ENCODE measurements at places on chromosomes 6 and 20. TPM values are rescaled to one million over a fixed set of nuclear protein-coding genes. Genes with fewer than 3 reads are reported as not detected.

Gene UBE2C
- 229 TPM for total RNA-seq

- ATAC-seq = peak; percentile 3
Measured at GRCh38 chr6:33279971-33280511, 3.1 kb downstream of the B3GALT4 start.

- peak; percentile 92 for ATAC-seq
Measured at GRCh38 chr20:59515013-59515905, 89.1 kb upstream of the PHACTR3 start.

Gene RIPOR3
- total RNA-seq = 3.9 TPM

Gene PRSS35
- 4.4 TPM for total RNA-seq

Gene BCAS1
- 1.2 TPM for total RNA-seq

GRCh38 chr20:22248051-22248667 is 336.2 kb downstream of the FOXA2 start:
- ATAC-seq = no peak

DNA sequence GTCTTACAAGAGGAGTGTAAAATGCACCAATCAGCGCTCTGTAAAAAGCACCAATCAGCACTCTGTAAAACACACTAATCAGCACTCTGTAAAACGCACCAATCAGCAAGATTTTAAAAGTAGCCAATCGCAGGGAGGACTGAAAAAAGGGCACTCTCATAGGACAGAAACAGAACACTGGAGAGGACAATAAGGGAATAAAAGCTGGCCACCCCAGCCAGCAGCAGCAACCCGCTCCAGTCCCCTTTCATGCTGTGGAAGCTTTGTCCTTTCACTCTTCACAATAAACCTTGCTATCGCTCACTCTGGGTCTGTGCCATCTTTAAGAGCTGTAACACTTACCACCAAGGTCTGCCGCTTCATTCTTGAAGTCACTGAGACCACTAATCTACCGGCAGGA is 1.7 kb upstream of the AIG1 start:
- ATAC-seq = no peak

GRCh38 chr6:11224252-11224965 is 8.1 kb downstream of the NEDD9 start:
- ATAC-seq = no peak

- ATAC-seq = no peak
Measured at GRCh38 chr6:131900231-131900630, 50.9 kb downstream of the CCN2 start.

DNA sequence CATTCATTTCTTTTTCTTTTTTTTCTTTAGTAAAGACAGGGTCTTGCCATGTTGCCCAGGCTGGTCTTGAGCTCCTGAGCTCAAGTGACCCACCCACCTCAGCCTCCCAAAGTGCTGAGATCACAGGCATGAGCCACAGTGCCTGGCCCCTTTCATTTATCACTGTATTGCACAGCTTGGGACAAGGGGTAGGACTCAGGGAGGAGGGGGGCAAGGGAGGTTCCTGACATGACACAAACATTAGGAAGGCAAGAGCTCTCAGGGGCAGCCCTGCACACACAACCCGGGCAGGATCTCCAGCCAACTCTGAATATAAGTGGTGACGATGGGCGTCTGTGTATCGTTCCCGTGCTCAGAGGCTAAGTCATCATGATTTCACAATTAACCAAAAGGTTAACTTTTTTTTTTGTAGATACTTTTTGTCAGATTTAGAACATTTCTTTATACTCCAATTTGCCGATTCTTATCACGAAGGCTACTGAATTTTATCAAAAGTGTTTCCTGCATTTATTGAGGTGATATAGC is 19.9 kb downstream of the SLC2A4RG start:
- ATAC-seq = no peak

Gene CDC5L
- 27.6 TPM for total RNA-seq

DNA sequence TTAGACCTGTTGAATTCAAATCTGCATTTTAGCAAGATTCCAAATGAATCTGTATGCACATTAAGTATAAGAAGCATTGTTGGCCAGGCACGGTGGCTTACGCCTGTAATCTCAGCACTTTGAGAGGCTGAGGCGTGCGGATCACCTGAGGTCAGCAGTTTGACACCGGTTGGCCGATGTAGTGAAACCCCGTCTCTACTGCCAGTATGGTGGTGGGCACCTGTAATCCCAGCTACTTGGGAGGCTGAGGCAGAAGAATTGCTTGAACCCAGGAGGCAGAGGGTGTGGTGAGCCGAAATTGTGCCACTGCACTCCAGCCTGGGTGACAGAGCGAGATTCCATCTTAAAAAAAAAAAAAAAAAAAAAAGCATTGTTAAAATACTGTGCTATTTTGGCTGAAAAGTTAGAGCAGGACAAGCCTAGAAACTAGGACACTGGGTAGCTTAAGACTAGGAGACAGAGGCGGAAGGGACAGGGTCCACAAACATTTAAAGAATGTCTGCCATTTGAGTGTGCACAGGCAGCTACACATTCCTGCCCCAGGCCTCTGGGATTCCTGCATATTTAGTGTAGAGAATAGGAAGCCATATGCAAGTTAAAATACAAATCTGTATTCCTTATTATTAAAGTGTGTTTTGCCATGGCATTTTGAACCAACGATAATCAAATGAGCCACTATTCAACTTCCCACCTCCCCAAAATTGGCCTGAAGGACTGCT is 45.1 kb upstream of the EEF1A1 start:
- ATAC-seq = peak; percentile 56

Gene OVOL2
- not detected for total RNA-seq

DNA sequence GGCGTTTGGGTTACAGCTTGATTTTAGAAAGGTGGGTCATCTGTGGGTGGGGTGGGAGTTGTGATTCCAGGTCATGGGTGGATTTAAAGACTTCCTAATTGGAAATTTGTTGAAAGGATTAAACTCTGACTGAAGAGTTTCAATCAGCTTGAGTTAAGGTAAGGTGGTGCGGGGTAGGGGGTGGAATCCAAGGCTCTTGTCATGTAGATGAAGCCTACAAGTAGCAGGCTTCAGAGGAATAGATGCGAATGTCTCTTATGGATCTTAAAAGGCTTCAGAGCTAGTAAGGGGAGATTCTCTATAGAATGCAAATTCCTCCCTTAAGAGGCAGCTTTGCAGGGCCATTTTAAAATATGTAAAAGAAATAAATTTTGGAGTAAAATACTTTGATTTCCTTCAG is 645.3 kb downstream of the FRK start:
- ATAC-seq = no peak

Gene ADTRP
- 1.6 TPM for total RNA-seq

Gene OR2J3
- not detected for total RNA-seq

DNA sequence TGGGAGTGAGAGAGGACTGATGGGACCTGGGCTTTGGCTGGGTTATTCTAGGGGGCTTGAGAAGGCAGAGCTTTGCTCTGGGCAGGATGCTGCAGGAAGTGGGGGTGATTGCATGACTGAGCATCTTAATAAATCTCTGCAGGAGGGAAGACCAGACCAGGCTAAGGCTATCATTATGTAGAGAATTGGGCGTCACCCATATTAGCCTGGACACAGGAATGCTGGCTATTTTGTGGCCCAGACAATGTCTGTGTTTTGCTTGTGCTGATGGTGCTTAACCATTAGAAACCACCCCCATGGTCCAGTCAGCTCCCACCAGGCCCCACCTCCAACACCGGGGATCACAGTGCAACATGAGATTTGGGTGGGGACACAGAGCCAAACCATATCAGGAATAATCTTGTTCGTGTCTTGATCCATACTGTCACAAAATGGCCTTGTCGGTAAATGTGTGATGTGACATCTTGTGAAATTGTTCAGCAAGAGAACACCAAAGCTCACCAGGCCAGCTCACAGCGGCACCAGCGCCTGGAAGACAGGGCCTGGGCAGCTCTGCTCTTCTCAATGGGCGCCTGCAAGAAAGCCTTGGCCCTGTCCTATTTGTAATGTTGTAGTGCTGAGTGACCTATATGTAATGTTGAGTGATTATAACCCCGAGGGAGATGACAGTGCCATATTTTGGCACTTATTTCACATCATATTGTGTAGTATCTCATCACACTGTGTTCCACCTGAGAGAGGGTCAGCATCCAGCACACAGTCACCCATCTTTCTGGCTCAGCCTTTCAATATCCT is 211.8 kb downstream of the QKI start:
- ATAC-seq = peak; percentile 100

GRCh38 chr20:33345342-33345741 is 56.0 kb downstream of the CDK5RAP1 start:
- no peak for ATAC-seq

GRCh38 chr6:109373762-109374161 is 8.5 kb downstream of the CD164 start:
- no peak for ATAC-seq

DNA sequence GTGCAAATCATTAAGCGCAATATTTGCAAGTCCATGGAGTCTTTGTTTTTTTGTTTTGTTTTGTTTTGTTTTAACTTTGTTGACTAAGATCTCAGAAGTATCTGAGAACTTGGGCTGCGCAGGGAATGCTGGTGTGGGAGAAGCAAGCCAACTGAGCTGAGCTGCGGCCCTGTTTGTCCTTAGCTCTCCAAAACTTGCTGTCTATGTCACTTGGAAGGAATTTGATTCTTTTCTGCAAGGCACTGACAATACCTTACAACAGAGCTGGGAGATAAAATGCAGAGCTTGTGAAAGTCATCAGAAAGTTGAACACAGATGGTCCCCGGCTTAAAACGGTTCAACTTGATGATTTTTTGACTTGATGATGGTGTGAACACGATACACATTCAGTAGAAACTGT is 5.4 kb downstream of the SLC22A23 start:
- ATAC-seq = no peak

GRCh38 chr20:53660078-53660909 is 66.7 kb upstream of the ZNF217 start:
- no peak for ATAC-seq

Gene GUCA1A
- total RNA-seq = 2.0 TPM

Gene RIPPLY2
- total RNA-seq = 3.6 TPM

Gene SLC17A3
- not detected for total RNA-seq

- no peak for ATAC-seq
Measured at GRCh38 chr6:143233554-143234285, 173.0 kb downstream of the AIG1 start.

- peak; percentile 12 for ATAC-seq
Measured at GRCh38 chr20:11429889-11430519, 487.7 kb upstream of the BTBD3 start.

Gene PRKN
- total RNA-seq = 4.6 TPM

Gene COX4I2
- not detected for total RNA-seq

GRCh38 chr6:31844507-31844906 is 17.0 kb downstream of the HSPA1B start:
- no peak for ATAC-seq

Gene SLC24A3
- total RNA-seq = 0.11 TPM

Gene GNAS-AS1
- total RNA-seq = 0.76 TPM

- no peak for ATAC-seq
Measured at GRCh38 chr6:154394571-154394970, 38.0 kb upstream of the IPCEF1 start.

Gene PKHD1
- not detected for total RNA-seq

DNA sequence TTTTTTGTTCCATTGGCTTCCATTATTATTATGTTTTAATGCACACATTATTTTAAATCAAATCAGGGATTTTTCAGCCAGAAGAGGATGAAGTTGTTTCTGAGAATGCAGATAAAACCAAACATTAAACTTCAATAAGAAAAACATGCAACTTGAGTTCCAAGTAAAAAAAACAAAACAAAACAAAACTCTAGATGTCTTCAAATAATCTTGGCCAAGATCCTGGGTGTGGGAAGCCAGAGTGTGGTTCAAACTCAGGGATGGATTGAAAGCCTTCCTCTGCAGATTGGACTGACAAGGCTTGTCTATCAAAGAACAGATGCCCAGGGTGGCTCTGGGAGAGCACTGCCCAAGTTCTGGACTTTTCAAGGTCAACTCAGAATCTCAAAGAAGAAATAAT is 134.1 kb downstream of the LCA5 start:
- no peak for ATAC-seq

DNA sequence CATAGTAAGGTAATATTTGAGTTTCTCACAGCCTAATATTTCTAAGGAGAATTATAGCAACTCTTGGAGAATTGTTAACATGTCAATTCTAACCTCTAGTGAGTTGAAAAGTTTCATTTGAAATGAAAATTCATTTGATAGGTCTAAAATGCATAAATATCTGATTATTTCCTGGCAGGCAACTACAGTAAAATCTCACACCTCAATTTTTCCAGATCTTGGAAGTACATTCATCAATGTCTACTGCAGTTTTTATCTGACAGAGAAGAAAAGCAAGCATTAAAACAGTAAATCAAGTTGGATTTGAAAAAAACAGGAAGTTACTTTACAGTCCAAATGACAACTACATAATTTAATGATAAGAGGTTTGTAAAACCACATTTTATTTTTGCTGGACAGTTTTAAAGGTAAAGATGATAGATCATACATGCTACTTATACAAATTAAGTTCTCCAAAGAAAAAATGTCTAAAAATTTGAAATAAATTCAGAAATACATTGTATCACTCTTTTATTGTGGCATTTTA is 631.3 kb downstream of the EYS start:
- no peak for ATAC-seq

Gene PTCHD4
- 12.7 TPM for total RNA-seq

Gene KCNK16
- not detected for total RNA-seq

- no peak for ATAC-seq
Measured at GRCh38 chr6:169163411-169163901, 90.2 kb downstream of the THBS2 start.

DNA sequence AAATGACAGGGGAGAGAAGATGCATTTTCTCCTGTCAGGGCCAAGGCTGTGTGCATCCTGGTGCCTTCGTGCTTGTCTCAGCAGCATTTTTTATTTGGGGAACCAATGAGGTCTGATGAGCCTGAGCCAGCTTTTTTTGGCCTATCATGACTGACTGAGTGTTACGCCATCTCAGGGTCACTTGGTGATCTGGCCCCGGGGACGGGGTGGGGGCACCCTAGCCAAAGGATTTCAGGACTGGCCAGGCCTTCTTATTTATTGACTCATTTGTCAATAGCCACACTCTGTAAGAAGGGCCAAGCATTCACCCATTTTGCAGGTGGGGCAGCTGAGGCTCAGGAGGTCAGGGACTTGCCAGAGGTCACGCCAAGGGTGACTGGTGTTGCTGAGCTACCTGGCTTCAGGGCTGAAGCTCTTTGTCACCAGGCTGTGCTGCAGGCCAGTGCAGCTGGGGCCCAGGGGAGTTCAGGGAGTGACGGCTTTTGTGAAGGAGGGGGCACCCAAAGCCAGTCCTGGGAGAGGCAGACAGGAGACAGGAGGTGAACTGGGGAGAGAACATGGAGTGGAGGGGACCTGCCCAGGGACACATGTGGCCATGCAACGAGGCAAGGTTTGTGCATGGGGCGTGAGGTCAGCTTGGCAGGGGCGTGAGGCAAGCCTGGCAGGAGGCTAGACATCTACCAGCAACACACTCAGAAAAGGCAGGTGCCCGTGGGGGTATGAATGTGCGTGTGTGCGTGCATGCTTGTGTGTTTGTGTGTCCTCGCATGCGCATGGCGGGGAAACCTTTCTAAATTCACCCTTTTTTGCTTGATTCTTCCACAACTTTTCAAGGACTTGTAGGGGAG is 31.1 kb downstream of the VSTM2L start:
- no peak for ATAC-seq

GRCh38 chr20:62571669-62572344 is 70.5 kb upstream of the SLCO4A1 start:
- no peak for ATAC-seq

DNA sequence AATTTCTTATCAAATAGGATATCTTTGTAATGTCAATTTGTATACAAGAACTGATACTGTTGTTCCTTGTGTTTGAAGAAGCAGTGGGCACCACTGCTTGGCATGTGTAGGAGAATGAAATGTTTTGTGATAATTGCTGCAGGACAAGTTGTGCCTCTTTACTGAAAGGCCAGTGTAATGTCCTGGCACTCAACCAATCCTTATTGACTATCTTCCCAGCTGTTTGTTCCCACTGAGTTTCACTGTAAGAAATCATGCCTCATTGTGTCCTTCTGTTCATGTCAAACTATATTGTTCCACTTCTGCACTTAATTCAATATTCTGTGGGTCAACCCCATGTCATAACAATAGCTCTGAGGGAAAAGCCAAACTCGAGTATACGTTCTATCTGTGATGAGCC is 136.1 kb upstream of the FAM83B start:
- ATAC-seq = no peak
